ENCODE measurements at places on chromosomes 7 and 10. TPM values are rescaled to one million over a fixed set of nuclear protein-coding genes. Genes with fewer than 3 reads are reported as not detected.

GRCh38 chr10:23535381-23535780 is 96.5 kb downstream of the OTUD1 start:
- no peak for DNase-seq

The C10orf67 gene
- 0.32 TPM for total RNA-seq

The ASB10 gene
- total RNA-seq: not detected

DNA sequence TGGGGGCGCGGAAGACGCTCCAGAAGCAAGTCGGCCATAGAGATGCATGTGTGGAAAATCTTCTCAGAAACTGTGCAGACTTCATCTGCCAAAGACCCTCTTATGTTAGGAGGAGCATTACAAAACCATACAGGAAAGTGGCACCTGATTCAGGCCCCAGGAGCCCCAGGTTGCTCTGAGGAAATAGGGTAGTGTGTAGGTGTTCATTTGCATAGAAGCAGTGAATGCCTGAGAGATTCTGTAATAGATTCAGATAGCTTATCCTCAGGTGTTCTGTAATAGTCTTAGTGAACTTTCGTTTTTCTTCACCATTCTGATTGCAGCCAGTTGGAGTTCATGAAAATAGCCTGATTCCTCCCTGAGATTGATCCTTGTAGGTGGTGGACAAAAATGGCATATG is 106.4 kb upstream of the GJD4 start:
- no peak for DNase-seq

GRCh38 chr10:75146780-75147179 is 35.3 kb downstream of the SAMD8 start:
- DNase-seq: no peak

DNA sequence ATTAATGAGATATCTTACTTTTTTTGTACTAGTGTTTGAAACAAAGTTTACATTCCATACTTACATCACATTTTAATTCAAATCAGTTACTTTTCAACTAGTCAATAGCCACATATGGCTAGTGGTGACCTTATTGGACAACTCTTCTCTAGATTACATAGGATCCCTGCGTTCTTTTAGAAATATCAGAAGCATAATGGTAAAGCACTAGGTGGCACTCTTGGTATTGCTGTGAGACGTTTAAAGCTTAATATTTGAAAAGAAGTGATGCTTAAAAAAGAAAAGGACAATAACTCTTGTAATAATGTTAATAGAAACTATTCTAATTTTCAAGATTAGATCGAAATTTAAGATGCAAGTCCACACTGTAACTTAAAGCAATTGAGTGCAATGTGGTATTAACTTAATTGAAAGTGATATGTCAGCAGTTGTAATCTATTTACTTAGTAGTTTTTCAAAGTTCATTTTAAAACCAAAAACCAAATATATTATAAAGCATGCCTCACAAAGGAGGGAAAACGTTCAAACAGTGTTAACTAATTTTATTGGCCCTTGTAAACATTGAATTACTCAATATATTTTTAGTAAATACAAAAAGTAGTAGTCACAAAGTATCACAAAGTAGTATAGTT is 339.1 kb downstream of the ATRNL1 start:
- no peak for DNase-seq

DNA sequence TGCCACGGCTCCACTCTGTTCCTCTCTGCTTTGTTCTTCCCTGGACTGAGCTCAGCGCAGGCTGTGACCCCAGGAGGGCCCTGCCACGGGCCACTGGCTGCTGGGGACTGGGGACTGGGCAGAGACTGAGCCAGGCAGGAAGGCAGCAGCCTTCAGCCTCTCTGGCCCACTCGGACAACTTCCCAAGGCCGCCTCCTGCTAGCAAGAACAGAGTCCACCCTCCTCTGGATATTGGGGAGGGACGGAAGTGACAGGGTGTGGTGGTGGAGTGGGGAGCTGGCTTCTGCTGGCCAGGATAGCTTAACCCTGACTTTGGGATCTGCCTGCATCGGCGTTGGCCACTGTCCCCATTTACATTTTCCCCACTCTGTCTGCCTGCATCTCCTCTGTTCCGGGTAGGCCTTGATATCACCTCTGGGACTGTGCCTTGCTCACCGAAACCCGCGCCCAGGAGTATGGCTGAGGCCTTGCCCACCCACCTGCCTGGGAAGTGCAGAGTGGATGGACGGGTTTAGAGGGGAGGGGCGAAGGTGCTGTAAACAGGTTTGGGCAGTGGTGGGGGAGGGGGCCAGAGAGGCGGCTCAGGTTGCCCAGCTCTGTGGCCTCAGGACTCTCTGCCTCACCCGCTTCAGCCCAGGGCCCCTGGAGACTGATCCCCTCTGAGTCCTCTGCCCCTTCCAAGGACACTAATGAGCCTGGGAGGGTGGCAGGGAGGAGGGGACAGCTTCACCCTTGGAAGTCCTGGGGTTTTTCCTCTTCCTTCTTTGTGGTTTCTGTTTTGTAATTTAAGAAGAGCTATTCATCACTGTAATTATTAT is 1.2 kb downstream of the CLDN4 start:
- DNase-seq: no peak

DNA sequence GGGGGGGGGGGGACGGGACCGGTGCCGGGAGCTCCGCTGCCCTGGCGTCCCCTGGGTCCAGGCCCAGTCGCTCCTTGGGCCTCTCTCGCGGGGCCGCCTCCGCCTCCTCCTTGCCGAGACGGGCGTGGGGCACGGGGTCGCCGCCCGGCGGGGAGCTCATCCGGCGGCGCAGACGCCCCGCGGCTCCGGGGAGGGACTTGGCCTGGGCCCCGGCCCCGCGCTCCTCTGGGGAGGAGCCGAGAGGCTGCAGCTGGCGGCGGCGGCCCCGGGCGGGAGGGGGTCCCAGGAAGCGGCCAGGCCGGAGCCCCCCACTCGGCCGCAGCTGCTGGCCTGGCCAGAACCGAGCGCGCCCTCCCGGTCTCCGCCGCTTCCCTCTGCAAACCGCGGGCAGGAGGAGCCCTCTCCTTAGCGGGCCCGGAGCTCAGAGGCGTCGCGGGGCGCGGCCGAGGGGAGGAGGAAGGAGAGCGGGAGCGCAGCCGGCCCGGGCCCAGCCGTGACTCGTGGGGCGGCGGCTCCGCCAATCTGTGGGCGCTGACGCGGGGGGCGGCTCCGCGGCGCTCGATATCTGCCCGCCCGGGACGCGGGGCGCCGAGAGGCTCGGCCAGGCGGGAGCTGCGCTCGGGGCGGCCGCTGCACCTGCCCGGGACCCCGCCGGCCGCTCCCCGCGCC is at the start of gene FAM20C:
Gene FAM20C, plus strand, starts transcription at position 591 of the 669 bp plus-strand sequence. CDS start 629 bp downstream, outside the sequence.
- DNase-seq: peak; percentile 41

- no peak for DNase-seq
Measured at GRCh38 chr7:45143616-45144015, 14.0 kb upstream of the RAMP3 start.

DNA sequence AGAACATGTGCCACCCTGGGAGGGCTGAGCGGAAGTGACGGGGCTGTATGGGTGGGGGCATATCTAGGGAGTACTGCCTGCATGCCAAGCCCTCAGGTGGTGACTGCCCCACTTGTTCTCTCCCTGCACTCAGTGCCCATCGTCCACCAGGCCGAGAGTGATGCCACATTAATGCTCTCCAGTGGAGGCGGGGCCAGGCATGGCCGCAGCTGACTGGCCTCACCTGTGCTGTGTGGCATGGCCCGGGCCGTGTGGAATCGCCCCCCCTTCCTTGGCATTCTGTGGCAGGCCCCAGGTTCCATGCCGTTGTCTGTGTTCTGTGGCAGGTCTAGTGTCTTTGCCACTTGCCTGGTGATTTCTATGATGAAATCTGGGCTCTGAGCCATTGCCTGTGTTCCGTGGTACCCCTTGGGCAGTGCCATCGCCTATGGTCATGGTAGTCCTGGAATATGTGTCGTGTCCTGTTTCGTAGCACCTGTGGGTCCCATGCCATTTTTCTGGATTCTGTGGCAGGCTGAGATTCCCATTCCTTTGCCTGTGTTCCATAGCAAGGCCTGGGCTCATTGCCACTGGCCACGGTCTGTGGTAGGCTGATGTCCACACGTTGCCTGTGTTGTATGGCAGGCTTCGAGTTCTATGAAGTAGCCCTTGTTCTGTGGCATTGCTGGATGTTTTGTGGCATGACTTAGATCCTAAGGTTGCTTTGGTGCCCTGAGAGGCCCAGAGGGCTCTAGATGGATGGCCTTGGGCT is 8.9 kb downstream of the FLNC start:
- no peak for DNase-seq

GRCh38 chr7:137774793-137775201 is 72.0 kb downstream of the DGKI start:
- peak; percentile 4 for DNase-seq

The OR2A12 gene
- not detected for total RNA-seq

GRCh38 chr10:60535427-60535826 is 145.8 kb upstream of the ANK3 start:
- DNase-seq: no peak

GRCh38 chr10:34179280-34179679 is 635.8 kb downstream of the PARD3 start:
- DNase-seq: no peak

The CASTOR2 gene
- total RNA-seq: 3.1 TPM

The LLCFC1 gene
- not detected for total RNA-seq

DNA sequence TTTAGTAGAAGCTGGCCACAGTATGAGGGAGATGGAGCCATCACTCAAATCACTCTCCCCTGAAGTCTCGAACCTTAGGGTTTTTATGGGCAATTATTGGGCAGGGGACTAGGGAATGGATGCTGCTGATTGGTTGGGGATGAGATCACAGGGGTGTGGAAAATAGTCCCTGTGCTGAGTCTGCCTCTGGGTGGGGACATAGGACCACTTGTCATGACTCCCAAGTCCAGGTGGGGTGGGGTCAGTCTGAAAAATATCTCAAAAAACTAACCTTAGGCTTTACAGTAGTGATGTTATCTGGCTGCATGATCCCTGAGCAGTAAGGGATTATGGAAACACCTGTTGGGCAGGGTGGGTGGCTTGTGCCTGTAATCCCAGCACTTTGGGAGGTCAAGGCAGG is 98.6 kb downstream of the XRCC2 start:
- DNase-seq: no peak

The ZNF735 gene
- total RNA-seq: not detected

- DNase-seq: no peak
Measured at GRCh38 chr7:133070562-133070961, 11.3 kb downstream of the CHCHD3 start.

The OR2A7 gene
- 2.1 TPM for total RNA-seq

DNA sequence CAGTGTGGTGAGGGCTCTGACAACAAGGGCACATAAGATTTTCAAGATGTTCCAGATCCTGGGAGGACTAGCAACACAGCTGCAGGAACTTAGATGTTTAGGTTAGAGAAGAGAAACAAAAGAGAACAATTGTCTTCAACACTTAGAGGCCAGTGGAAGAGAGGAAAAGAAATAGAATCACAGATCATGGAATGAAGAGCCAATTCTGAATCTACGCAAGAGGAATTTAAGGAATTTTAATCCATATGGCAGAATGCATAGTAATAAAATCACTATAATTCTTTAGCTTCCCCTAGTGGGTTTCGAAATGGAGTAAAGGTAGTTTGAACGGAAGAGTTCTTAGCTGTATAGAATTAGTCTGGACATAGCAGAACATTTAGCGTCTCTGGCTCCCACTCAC is 114.6 kb upstream of the LRRTM3 start:
- no peak for DNase-seq

DNA sequence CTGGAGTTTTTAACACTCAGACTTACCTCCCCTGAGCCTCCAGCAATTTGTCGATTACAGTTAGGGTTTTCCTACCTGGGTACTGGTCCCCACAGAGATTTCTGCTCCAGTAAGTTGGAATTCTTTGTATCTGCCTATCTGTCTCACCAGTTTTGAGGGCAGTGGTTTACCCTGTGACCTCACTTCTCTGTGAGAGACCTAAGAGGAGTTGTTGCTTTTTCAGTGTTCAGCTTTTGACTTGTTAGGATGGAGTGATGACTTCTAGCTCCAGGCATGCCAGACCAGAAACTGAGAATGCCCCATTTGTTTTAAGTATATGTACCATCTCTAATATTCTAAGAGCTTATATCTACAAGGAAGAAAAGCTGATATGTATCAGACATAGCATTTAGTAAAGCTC is 42.9 kb downstream of the CSGALNACT2 start:
- no peak for DNase-seq

GRCh38 chr10:118596426-118597124 is 1.1 kb upstream of the PRLHR start:
- DNase-seq: no peak

DNA sequence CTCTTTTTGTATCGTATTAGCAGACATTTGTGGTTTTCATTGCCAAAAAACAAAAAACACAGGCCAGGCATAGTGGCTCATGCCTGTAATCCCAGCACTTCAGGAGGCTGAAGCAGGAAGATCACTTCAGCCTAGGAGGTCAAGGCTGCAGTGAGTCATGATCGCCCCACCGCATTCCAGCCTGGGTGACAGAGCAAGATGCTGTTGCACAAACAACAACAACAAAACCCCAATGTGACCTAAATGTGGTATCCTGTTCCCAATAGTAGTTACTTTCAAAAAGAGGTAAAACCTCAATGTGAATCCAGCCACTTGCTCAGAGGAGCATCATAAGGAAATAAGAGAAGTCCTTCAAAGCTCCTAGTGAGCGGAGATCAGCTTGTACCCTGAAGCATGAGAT is 45.8 kb upstream of the SKAP2 start:
- no peak for DNase-seq

DNA sequence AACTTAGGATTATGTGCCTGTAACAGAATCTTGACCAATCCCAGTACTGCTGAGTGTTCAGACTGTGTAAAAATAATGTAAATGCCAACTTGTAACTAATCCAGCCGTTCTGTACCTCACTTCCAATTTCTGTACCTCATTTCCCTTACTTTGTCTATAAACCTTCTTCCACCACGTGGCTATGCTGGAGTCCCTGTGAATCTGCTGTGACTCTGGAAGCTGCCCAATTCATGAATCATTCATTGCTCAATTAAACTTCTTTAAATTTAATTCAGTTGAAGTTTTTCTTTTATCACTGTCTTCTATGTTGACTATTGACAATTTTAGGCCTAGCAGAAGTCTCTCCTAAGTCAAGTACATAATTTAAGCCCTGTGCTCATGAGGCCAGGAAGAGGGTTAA is 215.3 kb upstream of the RHOBTB1 start:
- no peak for DNase-seq

GRCh38 chr7:56537952-56538351 is 421.7 kb upstream of the NUPR2 start:
- DNase-seq: no peak

DNA sequence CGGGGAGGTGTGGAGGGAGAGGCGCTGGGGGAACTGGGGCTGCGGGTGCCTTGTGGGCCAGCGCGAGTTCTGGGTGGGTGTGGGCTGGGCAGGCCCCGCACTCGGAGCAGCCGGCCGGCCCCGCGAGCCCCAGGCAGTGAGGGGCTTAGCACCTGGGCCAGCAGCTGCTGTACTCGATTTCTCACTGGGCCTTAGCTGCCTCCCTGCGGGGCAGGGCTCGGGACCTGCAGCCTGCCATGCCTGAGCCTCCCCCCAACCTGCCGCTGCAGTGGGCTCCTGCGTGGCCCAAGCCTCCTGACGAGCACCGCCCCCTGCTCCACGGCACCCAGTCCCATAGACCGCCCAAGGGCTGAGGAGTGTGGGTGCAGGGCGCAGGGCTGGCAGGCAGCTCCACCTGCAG is 116.3 kb downstream of the CFTR start:
- no peak for DNase-seq

Measured in activated CD8-positive, alpha-beta T cell treated with anti-CD3 and anti-CD28 coated beads for 36 hours (primary cell).